Karpas-422 (cell line): ENCODE measurements at places on chromosomes 6 and 20. TPM values are rescaled to one million over a fixed set of nuclear protein-coding genes. Genes with fewer than 3 reads are reported as not detected.

- H3K27me3 ChIP-seq: no peaks in the 10 kb centered on the region
- no peak overlapping the region for H3K4me3 ChIP-seq
- no peak overlapping the region for H3K27ac ChIP-seq
- H3K4me1 ChIP-seq: peaks cover 10% of the 10 kb centered on the region
- H3K36me3 ChIP-seq: no peaks in the 10 kb centered on the region
- DNase-seq: no peak
Measured at GRCh38 chr20:43724383-43724782, 2.4 kb downstream of the GTSF1L start.

GRCh38 chr6:10630178-10630577 lies 64.2 kb downstream of the C6orf52 start:
- H3K27me3 ChIP-seq: no peaks in the 10 kb centered on the region
- H3K4me3 ChIP-seq: no peak overlapping the region
- peaks cover 6% of the 10 kb centered on the region; the same call in 1 of the 2 replicates for H3K36me3 ChIP-seq
- DNase-seq: no peak
- no peaks in the 10 kb centered on the region for H3K4me1 ChIP-seq
- H3K27ac ChIP-seq: no peak overlapping the region

DNA sequence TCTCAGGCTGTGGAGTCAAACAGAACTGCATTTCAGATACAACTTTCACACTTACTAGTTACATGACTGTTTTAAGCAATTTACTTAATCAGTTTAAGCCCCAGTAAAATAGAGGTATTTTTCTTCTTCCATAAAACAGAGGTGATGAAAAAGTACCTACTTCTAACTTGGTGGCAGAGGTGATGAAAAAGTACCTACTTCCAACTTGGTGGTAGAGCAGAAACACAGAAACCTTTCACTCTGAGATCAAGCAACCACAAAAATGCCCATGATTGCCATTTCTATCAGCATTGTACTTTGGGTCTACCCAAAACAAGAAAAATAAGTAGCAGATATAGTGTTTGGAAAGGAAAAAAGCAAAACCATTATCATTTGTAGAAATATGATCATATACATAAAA lies 148.7 kb downstream of the OPRM1 start:
- no peak for DNase-seq
- no peaks in the 10 kb centered on the region for H3K36me3 ChIP-seq
- no peak overlapping the region for H3K4me3 ChIP-seq

GRCh38 chr6:167398214-167399050 lies 73.5 kb downstream of the TTLL2 start:
- H3K27me3 ChIP-seq: no peaks in the 10 kb centered on the region
- DNase-seq: no peak
- H3K4me1 ChIP-seq: no peaks in the 10 kb centered on the region
- H3K27ac ChIP-seq: no peak overlapping the region

GRCh38 chr20:50920997-50921396 lies 10.2 kb downstream of the ADNP start:
- H3K4me3 ChIP-seq: no peak overlapping the region
- peaks cover 65% of the 10 kb centered on the region for H3K36me3 ChIP-seq
- H3K4me1 ChIP-seq: peaks cover 99% of the 10 kb centered on the region
- no peaks in the 10 kb centered on the region for H3K27me3 ChIP-seq
- H3K27ac ChIP-seq: peak overlapping the region; percentile 68

DNA sequence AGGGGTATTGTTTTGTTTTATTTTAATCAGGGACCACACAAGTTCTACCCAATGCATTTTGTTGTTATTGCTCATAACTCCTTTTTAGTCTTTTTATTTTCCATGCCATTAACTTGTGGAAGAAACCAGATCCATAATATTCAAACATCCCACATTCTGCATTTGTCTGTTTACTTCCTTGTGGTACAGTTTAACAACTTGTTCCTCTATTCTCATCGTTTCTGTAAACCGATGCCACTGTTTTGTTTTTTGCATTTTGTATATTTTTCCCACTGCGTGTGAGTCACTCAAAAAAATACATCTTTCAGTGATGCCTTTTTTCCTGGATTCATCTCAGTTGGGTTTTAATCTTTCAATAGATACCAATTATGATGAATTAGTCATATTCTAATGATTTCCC lies 22.3 kb downstream of the SF3B5 start:
- no peaks in the 10 kb centered on the region for H3K27me3 ChIP-seq
- H3K4me1 ChIP-seq: no peaks in the 10 kb centered on the region
- no peak for DNase-seq
- H3K27ac ChIP-seq: no peak overlapping the region
- H3K36me3 ChIP-seq: no peaks in the 10 kb centered on the region
- no peak overlapping the region for H3K4me3 ChIP-seq

GPR63 gene
- not detected in 2 replicates for total RNA-seq

DNA sequence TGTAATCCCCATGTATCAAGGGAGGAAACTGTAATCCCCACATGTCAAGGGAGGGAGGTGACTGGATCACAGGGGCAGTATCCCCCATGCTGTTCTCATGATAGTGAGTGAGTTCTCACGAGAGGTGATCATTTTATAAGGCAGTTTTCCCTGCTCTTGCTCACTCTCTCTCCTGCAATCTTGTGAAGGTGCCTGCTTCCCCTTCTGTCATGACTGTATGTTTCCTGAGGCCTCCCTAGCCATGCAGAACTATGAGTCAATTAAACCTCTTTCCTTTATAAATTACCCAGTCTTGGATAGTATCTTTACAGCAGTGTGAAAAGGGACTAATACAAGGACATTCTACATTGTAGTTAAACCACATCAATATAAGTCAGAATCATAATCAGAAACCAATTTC lies 112.4 kb downstream of the BTBD9 start:
- H3K27me3 ChIP-seq: no peaks in the 10 kb centered on the region
- H3K4me3 ChIP-seq: no peak overlapping the region

DNA sequence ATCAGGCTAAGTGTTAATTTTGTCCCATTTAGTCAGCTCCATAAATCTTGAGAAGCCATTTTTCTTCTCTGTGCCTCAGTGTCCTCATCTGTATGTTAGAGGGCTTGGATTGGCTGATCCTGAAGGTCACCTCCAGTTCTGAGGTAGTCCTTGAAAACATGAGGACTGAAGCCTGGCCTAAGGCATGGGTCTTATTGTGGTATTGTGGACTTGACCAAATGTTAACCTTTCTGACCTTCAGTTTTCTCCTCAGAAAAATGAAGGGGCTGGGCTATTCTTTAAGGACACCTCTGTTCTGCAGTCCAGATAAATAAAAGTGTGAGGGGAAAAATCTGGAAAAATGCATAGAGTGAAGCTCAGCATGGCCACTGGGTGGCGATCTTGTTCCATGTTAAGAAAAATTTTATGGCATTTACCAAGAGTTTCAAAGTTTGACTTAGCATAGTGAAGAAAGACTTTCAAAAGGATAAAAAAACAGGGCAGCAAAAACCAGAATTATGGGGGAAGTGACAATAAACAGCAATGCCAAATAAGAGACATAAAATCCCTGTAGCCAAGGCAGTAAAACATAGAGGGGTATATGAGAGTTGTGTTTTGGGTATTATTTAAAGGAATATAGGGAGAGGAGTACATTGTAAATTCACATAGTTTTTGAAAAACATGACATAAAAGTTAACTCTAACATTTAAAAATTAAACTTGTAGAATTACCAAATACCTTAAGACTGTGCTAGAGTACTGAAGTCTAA lies 13.2 kb upstream of the TFB1M start:
- no peaks in the 10 kb centered on the region for H3K27me3 ChIP-seq
- no peak overlapping the region for H3K27ac ChIP-seq

DNA sequence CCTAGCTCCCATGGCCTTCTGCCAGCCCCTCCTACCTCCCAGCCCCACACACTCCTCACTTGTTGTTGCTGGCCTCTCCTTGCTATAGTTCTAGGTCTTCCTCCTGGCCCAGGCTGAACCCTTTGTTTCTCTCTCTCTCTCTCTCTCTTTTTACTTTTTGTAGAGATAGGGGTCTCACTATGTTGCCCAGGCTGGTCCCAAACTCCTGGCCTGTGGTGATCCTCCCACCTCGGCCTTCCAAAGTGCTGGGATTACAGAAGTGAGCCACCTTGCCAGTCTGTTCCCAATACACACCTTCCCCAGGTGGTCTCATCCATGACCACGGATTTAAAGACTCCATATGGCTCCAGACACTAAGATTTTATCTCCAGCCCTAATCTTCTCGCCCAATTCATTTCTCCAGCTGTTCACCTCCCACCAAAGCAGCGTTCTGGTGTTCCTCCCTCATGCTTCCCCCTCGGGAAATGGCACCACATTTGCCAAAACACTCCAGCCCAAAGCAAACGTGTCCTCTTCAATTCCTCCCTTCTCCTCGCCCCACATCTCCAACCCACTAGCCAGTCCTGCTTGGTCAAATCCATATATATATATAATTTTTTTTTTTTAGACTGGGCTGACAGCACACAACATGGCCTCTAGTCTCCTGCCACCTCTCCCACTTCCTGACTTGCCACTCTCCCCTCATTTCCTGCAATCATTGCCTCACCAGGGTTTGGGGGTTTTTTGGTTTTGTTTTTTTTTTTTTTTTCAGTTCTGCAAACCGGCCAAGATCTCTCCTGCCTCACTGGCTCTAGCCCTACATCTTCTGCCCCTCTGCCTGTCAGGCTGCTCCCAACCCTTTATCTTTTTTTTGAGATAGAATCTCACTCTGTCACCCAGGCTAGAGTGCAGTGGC lies 104.4 kb downstream of the NCR2 start:
- no peaks in the 10 kb centered on the region for H3K36me3 ChIP-seq
- no peak for DNase-seq
- no peaks in the 10 kb centered on the region for H3K4me1 ChIP-seq
- H3K27me3 ChIP-seq: no peaks in the 10 kb centered on the region
- no peak overlapping the region for H3K4me3 ChIP-seq

- H3K27me3 ChIP-seq: no peaks in the 10 kb centered on the region
- no peak overlapping the region for H3K27ac ChIP-seq
- H3K4me3 ChIP-seq: no peak overlapping the region
Measured at GRCh38 chr20:20755674-20756319, 43.4 kb upstream of the RALGAPA2 start.

ARMC2 gene
- 1.0 and 1.2 TPM in 2 replicates for total RNA-seq

- DNase-seq: no peak
- H3K4me1 ChIP-seq: no peaks in the 10 kb centered on the region
- no peak overlapping the region for H3K4me3 ChIP-seq
Measured at GRCh38 chr6:44305200-44305725, 7.9 kb downstream of the AARS2 start.

DNA sequence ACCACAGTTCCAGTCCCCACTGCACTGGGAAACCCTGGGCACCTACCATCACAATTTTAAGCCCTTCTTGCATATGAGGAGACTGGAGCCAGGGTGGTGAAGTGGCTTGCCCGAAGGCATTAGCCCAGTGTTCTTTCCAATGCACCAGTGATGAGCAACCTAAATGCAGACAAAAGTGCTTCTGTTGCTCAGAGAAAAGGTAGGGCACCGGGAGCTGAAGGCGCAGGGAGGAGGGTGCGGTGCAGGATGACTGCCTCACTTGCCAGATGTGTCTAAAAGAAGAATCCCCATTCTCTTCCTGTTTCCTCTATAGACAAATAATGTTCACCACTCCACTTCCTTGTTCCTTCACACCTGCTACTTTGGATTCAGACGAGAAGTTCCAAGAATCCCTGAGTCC lies 86.5 kb downstream of the QRSL1 start:
- peaks cover 76% of the 10 kb centered on the region for H3K4me1 ChIP-seq
- peak overlapping the region; percentile 99 for H3K27ac ChIP-seq
- H3K4me3 ChIP-seq: peak overlapping the region; percentile 57
- no peaks in the 10 kb centered on the region for H3K36me3 ChIP-seq
- peak; percentile 94 for DNase-seq

RBPJL gene
- total RNA-seq: not detected in 2 replicates

TTLL9 gene
- not detected in 2 replicates for total RNA-seq

- H3K4me3 ChIP-seq: no peak overlapping the region
- H3K36me3 ChIP-seq: no peaks in the 10 kb centered on the region
- H3K27ac ChIP-seq: no peak overlapping the region
Measured at GRCh38 chr6:157436944-157437336, 56.0 kb downstream of the ZDHHC14 start.

DNA sequence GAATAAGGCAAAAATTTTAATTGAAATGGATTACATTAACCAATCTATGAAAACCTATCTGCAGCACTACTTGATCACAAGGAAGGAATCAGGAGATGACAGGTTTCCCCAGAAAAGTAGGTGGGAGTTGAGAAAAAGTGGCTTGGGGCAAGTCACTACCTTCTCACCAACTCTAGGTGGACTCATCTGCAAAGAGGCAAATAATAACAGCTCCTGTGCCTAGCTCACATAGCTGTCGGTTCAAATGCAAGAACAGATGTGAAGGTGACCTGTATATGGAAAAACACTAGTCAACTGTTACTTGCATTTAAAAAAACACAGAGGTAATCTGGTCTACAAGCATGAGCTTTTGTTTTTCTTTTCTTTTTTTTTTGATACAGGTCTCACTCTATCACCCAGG lies 67.2 kb downstream of the POPDC3 start:
- no peak overlapping the region for H3K27ac ChIP-seq
- no peak overlapping the region for H3K4me3 ChIP-seq
- no peaks in the 10 kb centered on the region for H3K36me3 ChIP-seq
- H3K4me1 ChIP-seq: no peaks in the 10 kb centered on the region
- no peak for DNase-seq
- H3K27me3 ChIP-seq: no peaks in the 10 kb centered on the region

GRCh38 chr20:42581311-42581710 lies 608.4 kb downstream of the PTPRT start:
- DNase-seq: no peak
- peaks cover 15% of the 10 kb centered on the region for H3K4me1 ChIP-seq
- no peaks in the 10 kb centered on the region for H3K27me3 ChIP-seq
- H3K36me3 ChIP-seq: no peaks in the 10 kb centered on the region
- no peak overlapping the region for H3K27ac ChIP-seq

- H3K36me3 ChIP-seq: no peaks in the 10 kb centered on the region
- no peak for DNase-seq
- no peaks in the 10 kb centered on the region for H3K4me1 ChIP-seq
- H3K27me3 ChIP-seq: no peaks in the 10 kb centered on the region
Measured at GRCh38 chr6:78896227-78896626, 28.9 kb downstream of the IRAK1BP1 start.

- H3K36me3 ChIP-seq: no peaks in the 10 kb centered on the region
- H3K27me3 ChIP-seq: no peaks in the 10 kb centered on the region
- DNase-seq: no peak
- H3K27ac ChIP-seq: no peak overlapping the region
Measured at GRCh38 chr6:148855744-148856143, 108.9 kb downstream of the UST start.

DNA sequence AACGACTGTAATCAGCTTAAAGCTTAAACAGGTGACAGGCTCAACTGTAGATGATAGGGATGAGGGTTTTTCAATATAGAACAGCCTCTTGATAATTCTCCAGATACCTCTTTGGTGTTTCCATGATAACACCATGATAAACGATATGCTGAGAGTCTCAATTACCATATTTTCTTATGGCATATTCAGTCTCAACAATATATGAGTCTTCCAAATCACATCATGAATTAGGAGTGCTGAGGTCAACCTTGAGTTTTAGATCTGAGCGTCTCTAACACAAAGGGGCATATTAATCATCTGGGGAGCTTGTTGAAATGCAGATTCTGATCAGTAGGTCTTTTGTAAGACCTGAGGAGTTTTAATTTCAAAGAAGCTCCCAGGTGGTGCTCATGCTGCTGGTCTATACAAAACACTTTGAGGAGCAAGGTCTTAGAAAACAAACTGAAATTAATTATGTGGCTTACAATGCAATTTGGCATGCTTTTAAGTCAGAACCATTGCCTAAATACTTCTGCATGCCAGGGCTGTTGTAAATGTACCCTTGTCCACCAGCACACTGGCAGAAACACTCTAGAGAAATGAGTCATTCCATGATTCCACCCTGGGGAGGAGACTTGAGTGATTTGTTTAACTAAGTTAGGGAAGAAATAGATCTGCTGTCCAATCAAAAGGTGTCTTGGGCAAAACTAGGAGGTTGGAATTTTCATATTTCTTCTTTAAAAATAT lies 49.6 kb downstream of the PTCHD4 start:
- no peak overlapping the region for H3K27ac ChIP-seq
- H3K4me1 ChIP-seq: no peaks in the 10 kb centered on the region
- H3K36me3 ChIP-seq: no peaks in the 10 kb centered on the region
- H3K27me3 ChIP-seq: no peaks in the 10 kb centered on the region
- no peak overlapping the region for H3K4me3 ChIP-seq
